Right cardiac atrium (tissue), 5 donors: ENCODE measurements at places on chromosomes 1 and 21. TPM values are rescaled to one million over a fixed set of nuclear protein-coding genes. Genes with fewer than 3 reads are reported as not detected.

Gene REG4
- polyA plus RNA-seq: not detected

Gene VHLL
- not detected for polyA plus RNA-seq

Gene OR10J1
- not detected for polyA plus RNA-seq

- DNase-seq: no peak
These were observed 5.5 kb upstream of the AGTRAP start for GRCh38 chr1:11730429-11730891.

DNA sequence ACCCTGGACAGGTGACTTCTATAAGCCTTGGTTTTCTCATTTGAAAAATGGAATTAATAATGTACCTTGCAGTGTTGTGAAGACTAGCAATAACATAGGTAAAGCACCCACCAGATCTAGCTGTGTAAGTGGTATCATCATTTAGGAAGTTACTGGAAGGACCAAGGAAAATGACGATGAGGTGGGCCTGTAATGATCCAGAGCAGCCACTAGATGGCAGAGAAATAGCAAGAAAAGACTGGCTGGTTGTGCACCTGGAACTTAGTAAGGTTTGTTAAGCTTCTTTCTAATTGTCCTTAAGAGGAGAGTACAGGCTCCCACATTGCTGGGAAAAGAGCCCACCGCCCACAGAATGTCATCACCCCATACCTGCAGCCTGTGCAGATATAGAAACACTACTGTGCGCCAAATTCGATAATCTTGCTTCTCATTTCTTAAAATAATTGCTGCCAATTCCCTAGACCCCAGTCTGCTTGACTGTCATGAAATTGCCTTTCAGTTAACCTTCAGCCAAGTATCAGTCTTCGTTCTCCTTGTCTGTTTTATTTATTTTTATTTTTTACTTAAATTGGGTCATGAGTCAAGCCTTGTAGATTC is 37.2 kb downstream of the WNT4 start:
- DNase-seq: no peak

GRCh38 chr1:14539309-14539708 is 59.2 kb upstream of the KAZN start:
- no peak for DNase-seq

DNA sequence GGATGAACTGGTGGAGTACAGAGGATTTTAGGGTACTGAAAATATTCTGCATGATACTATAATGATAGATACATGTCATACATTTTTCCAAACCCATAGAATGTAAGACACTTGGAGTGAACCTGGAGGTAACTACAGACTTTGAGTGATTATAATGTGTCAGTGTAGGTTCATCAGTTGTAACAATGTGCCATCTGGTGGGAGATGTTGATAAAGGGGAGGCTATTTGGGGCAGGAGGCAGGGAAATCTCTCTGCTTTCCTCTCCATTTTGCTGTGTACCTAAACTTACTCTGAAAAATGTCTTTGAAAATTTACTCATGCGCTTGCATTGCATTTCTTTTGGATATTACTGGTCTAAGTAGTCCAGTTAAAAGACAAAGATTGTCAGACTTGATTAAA is 35.2 kb downstream of the PTBP2 start:
- no peak for DNase-seq

GRCh38 chr1:247115141-247115510 is 11.0 kb upstream of the ZNF669 start:
- no peak for DNase-seq

DNA sequence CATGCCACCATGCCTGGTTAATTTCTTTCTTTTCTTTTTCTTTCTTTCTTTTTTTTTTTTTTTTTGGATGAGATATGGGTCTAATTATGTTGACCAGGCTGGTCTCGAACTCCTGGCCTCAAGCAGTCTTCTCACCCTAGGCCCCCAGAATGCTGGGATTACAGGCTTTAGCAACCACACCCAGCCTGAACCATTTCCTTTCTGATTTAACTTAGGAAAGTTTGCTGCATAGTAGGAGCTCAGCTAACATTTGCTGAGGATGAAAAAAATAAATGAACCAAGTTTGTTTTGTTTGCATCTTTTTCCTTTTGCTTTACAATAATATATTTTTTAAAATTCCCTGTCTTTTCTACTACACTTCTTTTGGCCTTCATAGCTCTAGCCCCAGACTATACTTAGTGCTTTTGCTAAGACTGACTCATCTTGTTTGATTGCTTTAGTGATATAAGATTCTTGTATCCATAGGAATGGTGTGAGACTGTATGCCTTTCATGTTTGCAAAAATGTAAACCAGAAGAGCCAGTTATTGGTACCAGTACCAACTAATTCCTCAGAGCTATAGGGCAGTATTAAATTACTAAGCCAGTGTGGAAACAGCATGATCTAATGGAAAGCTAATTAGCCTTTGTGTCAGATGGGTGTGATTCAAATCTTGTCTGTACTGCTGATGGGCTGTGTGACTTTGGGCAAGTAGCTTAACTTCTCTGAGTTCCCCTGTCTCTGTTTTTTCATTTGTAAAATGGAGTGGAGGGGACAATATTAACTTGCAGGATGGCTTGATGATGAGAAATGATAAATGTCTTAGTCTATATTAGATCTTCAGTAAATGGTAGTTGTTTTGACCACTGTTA is 66.9 kb downstream of the NFIA start:
- no peak for DNase-seq

DNA sequence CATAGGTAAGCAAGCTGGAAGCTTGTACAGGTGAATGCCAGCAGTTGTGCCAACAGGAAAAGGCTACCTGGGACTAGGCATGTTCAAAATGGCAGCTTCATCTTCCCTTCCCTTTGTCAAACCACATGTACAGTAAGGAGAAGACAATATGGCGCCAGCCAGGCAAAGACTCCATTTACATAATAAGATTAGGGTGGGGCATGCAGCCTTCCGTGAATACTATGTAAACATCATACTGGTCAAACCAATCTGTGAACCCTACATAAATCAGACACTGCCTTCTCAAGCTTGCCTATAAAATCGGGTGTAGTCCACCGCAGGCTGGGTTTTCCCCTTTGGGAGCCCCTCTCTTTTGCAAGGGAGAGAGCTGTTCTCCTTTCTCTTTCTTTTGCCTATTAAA is 24.6 kb downstream of the ATF3 start:
- no peak for DNase-seq

DNA sequence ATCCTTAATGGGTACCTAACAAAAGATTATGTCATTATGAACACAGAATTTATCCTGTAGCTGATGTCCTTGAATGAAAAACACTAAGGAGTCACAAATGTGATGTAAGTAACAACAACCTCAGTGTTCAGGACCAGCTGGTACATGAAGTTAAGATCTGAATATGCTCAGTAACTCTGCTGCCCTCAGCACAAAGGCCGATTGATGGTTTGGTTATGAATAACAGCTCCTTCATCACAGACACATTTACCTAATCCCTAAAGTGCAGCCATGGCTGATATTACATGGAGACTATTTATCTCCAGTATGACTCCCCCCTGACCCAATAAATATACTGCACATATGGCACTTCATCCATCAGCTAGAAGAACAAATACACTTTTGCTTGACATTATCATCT is 75.2 kb downstream of the PLPPR5 start:
- no peak for DNase-seq

DNA sequence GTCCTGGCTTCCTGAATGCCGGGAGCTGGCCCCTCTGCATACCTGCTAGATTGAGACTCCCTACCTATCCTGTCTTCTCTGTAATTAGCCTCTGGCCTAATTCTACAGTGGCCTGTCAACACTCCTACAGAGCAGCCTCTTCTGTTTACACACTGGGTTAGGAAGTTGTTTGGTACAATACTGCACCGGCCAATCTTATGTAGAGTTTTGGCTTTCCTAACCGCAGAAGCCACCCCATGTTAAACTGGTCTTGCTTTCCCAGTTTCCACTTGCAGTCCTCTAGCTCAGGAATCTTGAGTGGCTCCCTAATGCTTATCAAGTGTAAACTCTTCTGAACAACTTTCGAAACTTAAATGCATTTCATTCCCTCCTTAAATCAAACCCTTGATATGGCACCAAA is 42.8 kb downstream of the DPH5 start:
- no peak for DNase-seq

GRCh38 chr21:16455526-16455925 is 725.7 kb downstream of the USP25 start:
- no peak for DNase-seq
